ENCODE measurements at places on chromosomes 5 and 9.

- no peak for DNase-seq
These were observed 555.3 kb upstream of the DAB2 start for GRCh38 chr5:39980056-39980455.

GRCh38 chr5:56658972-56659371 lies 156.4 kb upstream of the MAP3K1 start:
- DNase-seq = no peak

GRCh38 chr9:81225596-81225995 lies 463.8 kb downstream of the TLE1 start:
- DNase-seq = no peak

- no peak for DNase-seq
These were observed 484.3 kb downstream of the BNC2 start for GRCh38 chr9:16386007-16386826.

GRCh38 chr9:98700801-98701200 lies 7.9 kb downstream of the GABBR2 start:
- no peak for DNase-seq

DNA sequence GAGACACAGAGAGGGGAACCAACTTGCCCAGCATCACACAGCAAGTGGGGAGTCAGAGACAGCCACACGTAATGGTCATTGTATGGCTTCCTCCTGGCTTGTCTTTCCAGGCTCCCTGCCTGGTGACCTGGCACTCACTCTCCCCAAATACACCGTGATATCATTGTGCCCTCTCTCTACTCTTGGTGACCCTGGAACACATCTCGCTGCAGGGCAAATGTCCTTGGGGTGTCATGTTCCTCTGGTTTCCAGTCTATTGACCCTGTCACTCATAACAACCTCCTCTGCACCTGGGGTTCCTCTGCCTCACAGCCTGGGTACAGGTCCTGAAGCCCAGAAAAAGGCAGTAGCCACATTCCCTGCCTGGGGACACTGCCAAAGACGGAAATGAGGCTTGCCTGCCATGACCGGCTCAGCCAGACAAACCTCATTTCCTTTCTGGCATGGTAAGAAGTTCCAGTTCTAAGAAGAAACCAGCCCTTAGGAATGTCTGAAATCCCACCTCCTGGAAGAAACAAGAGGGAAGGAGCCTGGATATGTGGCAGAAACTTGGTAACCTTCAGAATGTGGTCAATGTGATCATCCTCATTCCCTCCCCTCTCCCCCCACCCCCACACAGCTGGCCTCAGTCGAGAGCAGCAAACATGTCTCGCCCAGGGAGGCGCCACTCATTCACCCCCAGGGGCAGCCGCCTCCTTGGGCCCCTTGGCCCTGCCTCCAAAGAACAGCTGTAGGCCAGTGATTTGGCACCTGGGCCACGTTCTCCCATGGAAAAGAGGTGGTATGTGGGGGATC lies 30.6 kb upstream of the SMU1 start:
- DNase-seq = no peak

DNA sequence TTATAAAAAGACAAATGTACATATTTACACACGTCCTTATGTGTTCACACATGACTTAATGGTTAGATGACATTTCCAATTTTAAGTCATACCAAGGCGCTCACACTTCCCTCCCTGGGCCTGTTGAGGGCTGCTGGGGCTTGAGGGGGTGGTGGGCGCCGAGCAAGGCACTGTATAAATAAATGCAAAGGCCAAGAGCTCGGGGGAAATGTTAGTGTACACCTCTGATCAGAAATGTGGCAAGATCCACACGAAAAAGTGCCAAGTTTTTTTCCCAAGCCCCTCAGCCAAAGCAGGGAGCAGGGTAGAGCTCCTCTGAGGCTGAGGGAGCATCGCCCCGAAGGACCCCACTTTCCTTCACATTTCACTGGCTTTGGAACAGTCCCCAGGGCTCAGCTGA lies 7.5 kb downstream of the IRF1 start:
- DNase-seq = no peak

- no peak for DNase-seq
These were observed 50.8 kb downstream of the CRB2 start for GRCh38 chr9:123406691-123407216.

- DNase-seq = no peak
These were observed 554 bp downstream of the SDHA start for GRCh38 chr5:218457-219291.

DNA sequence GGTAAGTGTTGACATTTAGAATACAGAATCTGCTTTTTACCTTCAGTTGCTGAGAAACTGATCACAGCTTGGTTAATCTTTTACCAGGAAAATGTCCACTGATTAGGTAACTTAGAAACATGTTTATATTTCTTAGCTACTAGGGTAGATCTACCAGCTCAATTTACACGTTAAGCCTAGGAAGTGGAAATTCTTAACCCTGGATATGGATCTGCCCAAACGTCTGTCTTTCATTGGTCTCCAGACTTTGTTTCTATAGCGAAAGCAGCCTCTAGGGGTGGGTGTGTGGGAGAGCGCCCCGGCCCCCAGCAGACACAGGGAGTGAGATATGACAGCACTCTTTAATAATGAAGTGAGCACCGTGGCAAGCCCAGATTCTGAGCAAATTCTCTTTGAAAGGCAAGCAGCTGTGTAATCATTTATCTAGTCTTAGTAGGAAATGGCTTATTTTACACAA lies 141.6 kb upstream of the ZNF608 start:
- no peak for DNase-seq

DNA sequence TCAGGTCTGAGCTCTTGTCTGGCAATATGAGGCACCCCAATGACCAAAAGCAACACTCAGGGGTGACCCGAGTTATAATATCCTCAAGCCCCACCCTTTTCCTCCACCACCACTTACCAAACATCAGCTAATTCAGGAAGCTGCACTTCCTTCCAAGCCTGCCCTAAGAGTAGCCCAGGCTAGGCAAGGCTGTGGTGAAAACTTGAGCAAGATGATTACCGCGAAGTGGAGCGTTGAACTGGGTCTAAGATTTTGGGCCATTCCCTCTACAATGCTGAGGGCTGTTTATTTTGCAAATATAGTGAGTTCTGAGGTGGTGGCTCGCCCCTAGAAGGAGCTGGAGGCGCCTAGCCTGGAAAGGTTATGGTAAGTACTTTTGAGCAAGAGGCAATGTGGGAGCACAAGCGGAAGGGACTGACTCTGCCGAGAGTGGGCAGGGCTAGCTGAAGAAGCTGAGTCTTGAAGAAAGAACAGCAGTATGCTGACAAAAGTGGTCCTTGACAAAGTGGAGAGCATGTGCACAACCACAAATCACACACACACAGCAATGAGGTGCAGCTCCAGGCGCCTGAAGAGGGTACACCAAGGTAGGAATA lies at the start of gene HK3:
Gene HK3, minus strand, starts transcription at position 51 of the 596 bp plus-strand sequence. CDS start 3,187 bp downstream, outside the sequence.
- DNase-seq = no peak

DNA sequence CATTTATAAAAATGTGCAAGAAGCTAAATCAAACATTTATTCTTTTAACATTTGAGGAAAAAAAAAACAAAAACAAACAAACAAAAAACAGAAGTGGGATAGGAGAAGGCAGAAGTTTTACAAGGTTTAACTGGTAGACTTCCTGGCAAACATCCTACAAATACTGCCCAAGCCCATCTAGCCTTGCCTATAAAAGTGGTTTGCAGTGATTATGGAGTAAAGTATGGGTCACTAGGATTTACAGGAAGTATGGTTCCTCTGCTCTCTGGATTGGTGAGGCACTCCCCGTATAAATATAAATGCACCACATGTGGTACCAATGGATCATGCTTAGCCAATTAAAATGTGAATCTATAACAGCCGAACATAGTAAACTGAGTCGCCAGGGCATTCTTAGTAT lies 291.9 kb downstream of the EDIL3 start:
- no peak for DNase-seq

DNA sequence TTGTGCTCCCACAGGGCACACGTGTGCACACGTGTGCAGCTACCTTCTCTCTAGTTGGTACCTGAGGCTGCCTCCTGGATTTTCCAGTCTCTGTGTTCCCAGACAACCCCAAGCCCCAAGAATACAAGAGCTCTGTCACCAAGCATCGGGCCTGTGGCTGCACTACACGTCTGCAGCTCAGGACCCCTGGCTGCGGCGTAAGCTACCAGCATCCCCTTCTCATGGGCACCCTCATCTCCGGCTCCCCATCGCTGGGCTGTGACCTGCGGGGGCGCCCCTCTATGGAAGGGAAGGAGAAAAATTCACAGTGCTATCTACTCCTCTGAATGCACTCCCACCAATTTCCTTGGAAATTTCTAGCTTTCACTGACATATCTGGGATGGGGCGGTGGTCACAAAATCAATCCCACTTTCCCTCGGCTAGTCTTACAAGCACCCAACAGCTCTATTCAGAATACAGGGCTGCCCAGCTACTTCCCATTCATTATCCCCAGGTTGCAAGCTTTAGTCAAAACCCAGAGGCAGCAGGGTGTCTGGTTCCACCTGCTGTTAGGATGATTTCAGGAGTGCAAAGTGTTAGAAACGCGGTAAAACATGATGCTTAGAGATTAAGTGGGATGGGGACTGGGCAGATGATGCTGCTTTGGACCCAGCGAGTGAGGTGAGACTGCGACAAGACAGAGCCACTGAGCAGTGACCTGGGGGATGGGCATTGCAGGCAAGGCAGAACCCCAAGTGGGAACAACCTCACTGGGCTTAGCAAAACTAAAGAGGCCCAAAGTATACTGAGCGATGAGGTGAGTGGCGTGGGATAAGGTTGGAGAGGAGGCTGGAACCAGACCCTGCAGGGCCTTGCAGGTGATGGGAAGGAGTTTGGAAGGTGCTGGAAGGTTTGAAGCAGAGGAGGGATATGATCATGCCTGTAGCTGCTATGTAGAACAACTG lies 121.7 kb downstream of the KCNIP1 start:
- no peak for DNase-seq

- DNase-seq = no peak
These were observed 41.3 kb downstream of the ROR2 start for GRCh38 chr9:91908746-91909145.

GRCh38 chr5:130773813-130774212 lies 391.2 kb downstream of the HINT1 start:
- no peak for DNase-seq

GRCh38 chr9:2704504-2704903 lies 12.8 kb upstream of the KCNV2 start:
- no peak for DNase-seq

- no peak for DNase-seq
These were observed 53.7 kb downstream of the PAX5 start for GRCh38 chr9:36980148-36980974.

- no peak for DNase-seq
These were observed 1050.0 kb upstream of the CDH10 start for GRCh38 chr5:25694801-25695200.

Measured in stimulated activated CD4-positive, alpha-beta T cell treated with anti-CD3 and anti-CD28 coated beads, Interleukin-1b, Interleukin-23, amount 100 ng/mL, for 1 hour (primary cell).